ENCODE measurements at places on chromosomes 2 and 18.
A peak's percentile ranks its signal among the peaks of the same experiment; 100 is the strongest.

- DNase-seq = no peak
These were observed 50.0 kb downstream of the FMNL2 start for GRCh38 chr2:152384992-152385391.

DNA sequence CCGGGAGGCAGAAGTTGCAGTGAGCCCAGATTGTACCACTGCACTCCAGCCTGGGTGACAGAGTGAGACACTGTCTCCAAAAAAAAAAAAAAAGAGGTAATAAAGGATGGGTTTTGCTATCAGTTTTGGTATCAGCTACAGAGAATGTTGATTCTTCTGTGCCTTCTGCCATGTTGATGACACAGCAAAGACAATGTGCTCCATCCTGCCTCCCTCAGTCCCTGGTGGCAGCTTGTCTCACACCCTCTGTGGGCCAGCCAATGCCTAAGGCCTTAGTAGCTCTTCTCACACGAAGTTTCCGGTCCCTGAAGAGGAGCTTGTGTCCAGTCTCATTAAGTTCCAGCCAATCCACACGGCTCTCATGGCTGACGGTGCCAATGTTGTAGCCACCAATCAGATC, 17.6 kb downstream of the IFT172 start:
- DNase-seq = no peak

GRCh38 chr18:75248426-75249174, 38.0 kb downstream of the TSHZ1 start:
- no peak for DNase-seq

GRCh38 chr2:39375917-39376316, 61.2 kb downstream of the MAP4K3 start:
- no peak for DNase-seq

DNA sequence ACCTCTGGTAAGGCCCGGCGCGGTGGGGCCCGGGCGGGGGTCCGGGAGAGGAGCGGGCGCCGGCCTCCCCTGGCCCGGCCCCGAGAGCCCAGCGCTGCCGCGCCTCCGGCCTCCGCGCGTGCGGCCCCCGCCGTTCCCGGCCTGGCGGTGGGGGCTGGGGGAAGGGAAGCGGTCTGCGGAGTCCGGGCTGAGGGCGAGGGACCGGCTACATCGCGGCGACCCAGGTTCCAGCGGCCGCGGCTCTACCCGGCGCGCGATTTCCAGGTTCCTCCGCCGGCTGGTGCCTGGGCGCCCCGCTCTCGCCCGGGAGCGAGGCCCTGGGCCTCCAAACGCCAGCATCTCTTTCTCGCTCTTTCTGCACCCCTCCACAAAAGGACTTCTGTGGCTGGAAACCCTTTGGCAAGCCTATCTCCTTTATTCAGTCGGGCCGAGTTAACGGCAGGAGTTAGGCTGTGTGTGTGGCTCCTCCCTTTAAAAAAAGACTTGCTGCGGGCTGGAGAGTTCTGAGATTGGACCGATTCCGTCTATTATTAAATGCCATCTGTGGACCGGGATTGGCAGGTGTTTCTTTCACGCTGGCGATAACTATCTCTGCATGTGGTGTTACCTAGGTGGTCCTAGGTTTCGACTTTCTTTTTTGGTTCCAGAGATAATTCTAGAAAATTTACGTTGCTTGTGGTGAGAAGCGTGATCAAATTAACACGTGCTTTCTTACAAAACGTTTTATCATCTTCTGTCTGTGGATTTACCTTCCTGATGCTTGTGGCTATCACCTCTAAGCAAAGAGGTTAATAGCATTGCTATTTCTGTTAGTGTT, 592 bp downstream of the ME2 start:
- DNase-seq = no peak

- peak; percentile 87 for DNase-seq
These were observed 133.8 kb upstream of the RNF152 start for GRCh38 chr18:62026586-62026985.

DNA sequence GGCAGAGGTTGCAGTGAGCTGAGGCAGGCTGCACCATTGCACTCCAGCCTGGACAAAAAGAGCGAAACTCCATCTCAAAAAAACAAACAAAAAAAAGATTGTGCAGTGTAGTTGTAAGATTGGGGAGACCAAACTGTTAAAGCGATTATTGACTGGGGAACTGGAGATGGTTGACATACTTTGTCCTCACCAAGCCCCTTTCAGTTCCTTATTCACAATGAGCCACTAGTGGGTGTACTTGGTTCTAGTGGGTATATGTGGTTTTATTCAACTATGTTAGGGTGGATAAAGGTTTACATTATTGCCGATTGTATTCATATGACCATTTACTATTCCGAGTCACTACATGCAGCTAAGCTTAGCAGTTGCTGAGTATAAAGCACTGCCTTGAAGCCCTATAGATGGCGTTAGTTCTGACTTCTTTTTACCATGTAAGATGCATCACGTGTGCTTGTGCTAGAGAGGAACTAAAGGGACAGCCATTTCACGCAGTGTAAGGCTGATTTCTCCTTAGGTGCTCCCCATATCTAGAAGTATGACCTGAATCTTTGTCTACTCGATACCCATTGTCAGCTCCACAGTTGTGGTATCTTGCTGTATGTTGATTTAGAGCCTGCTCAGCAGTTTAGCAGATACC, 12.1 kb downstream of the EIF4E2 start:
- DNase-seq = no peak

GRCh38 chr18:56327191-56327885, 311.1 kb downstream of the TXNL1 start:
- DNase-seq = no peak

DNA sequence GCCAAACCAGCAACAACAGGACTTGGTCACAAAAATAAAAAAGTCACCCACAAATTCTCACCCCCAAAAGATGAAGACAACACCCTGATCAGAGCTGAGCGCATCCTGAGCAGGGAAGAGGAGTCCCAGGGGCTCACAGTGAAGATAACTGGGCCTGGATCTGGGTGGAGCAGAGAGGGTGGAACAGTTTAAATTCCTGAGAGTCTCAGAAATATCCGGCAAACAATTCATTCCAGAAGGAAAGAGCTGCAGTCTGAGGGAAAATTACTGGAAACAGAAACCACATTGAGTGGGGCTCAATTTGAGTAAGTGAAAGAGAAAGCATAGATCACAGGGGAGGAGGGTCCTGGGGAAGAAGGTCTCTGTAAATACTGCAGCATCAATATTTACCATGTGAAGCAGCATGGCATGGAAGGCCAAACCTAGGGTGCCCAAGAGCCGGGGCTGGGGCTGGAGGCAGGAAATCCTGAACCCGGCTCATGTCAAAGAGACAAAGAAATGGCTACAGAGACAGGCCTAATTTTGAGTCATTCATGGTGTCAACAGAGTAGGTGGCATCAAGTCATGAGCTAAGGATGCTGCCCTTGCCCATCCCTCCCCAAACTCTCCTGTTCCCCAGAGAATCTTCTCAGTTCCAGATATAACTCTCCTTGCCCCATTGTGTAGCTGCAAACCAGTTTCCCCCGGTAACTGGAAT, 61.4 kb upstream of the ZBTB7C start:
- DNase-seq = no peak

DNA sequence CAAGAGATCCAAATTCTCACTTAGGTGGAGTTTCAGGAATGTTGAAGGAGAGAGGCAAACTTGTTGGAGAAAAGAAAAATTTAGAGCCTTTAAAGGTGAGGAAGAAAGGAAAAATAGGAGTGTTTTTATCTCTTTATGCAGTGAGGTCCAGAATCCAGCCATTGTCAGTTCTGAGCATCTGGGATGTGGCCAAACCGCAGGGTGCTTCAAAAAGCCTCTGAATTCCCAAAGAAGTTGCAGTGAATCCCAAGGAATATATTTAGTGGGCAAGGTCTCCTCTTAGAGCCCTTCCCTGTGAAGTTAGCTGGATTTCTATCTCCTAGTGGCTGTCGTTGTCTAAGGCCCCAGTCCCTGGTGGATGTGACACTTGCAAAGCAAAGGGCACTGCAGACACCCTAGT, 51.2 kb downstream of the MTCL1 start:
- DNase-seq = peak; percentile 34

DNA sequence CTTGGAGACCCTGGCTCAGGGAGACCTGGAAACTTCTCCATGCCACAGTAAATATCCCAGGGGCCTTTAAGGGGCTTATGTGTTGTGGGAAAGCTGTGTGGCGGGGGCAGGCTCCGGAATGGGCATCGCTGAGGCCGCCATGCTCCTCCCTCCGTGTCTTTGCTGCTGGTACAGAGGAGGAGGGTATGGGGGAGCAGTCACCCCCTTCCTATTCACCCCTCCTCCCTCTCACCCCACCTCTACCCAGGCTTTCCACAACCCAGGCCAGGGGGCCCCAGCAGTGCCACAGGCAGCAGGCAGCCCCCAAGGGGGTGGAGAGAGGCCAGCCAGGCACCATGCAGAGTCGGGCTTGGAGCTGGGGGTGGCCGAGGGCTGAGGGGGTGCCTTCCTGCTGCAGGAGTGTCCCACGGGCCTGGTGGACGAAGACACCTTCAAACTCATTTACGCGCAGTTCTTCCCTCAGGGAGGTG, 28.0 kb upstream of the FAHD2A start:
- peak; percentile 32 for DNase-seq

DNA sequence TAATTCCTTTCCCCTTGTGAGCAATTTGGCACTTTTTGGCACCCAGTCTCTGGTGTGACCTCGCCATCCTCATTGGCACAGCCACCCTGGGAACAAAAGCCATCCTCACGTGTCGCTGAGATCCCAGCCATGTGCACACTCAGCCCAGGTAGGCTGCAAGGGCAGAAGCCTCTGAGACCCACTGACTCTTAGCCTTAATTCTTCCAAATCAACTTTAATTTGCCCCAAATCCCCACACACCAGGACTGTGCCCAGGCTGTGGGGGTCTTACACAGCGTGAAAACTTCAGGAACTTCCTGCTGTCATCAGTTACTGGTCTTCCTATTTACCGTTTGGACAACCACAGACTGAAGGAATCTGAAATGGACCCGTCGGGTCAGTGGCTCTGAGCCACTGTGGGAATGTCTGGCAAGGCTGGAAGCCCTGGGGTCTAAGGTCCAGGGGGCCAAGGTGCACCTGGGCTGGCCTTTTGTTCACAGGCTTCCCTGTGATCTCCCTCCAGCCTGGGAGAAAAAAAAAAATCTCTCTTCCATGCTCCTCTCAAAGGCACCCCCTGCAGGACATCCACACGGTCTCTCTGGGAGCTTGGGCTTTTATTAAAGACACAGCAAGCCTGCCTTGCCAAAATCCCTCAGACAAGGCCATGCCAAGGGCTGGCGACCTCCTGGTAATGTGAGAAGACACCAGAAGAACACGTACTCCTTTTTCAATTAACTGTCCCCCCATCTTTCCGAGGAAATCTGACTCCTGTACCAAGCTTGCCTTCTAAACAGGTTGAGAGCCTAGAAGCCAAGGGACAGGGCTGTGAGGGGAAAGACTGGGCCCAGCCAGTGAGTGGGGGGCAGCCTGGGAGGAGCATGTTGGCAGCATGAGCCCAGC, 42.1 kb upstream of the LAPTM4A start:
- peak; percentile 86 for DNase-seq

GRCh38 chr2:106932644-106933043, 46.7 kb upstream of the ST6GAL2 start:
- DNase-seq = no peak

- no peak for DNase-seq
These were observed 43.8 kb downstream of the CDH19 start for GRCh38 chr18:66560094-66560493.

GRCh38 chr18:3453540-3454364, 3.8 kb downstream of the TGIF1 start:
- peak; percentile 70 for DNase-seq

GRCh38 chr2:37688771-37689468, 17.5 kb upstream of the CDC42EP3 start:
- peak; percentile 96 for DNase-seq

DNA sequence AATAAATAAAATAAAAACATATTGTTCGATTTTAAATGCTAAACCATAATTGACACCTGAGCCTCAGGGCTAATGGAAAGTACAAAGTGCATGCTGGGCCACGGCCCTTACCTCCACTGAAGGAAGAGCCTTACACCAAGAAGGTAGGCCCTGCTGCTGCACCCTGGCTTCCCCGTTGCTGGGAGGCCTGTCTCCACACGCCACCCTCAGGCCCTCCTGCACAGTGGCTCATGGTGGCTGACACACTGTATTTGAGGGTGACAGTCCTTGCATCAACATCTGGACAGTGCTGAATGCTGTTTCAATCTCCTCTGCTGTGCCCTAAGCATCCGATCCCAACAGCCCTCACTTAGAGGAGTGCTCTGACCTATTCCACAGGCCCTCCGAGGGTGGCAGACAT, 39.3 kb upstream of the EDAR start:
- no peak for DNase-seq

- DNase-seq = peak; percentile 70
These were observed 12.4 kb downstream of the DYM start for GRCh38 chr18:49447810-49448745.

- no peak for DNase-seq
These were observed 172.1 kb downstream of the SETBP1 start for GRCh38 chr18:44852818-44853217.

GRCh38 chr2:31729442-31730092, 148.8 kb upstream of the SRD5A2 start:
- DNase-seq = no peak

DNA sequence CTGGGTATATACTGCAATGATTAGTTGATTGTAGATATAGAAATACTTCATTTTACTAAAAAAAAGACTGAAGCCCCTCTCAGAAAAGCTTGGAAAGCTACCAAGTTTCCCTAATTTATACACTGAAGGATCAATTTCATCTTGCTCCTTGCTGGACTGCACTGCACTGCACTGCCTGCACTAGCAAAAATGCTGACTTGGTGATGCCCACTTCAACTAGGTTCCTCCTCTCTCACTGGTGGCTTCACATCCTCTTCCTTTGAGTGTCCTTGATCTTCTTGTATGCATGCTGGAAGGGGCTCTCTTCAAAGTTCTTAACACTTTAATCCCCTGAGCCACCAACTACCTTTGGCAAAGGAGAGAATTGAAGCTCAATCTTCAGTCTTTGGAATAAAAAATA, 31.7 kb upstream of the ITPRID2 start:
- DNase-seq = no peak

- DNase-seq = no peak
These were observed 34.9 kb downstream of the TEX44 start for GRCh38 chr2:231627384-231628120.

DNA sequence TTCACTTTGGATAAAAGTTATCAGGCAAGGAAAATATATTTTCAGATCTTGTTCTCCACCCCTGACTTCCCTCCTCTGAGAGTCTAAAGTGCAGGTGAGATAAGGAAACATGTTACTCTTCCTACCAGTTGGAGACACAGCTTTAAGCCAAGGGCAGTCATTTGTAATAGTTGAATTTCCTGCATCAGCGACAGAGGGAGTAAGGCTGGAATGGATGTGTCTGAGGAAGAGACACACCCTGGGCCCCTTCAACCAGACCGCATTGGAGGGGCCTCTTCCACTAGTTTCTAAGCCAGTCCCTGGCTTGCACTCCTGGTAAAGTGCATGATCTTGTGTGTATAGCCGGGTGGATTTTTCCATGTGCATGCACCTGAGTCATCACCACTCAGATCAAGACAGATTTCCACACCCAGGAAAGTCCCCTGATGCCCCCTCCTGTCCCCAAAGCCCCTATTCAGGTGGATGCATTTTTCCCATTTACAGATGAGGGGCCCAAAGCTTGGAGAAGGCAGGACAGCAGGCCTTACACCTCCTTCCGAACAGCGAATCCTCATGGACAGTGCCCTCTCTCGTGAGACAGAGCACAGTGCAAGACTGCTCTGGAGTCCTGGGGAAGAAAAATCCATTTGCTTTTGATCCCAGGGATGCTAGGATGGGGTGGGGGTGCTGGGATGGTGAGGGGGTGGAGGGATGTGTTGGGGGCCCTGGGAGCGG, 66.7 kb upstream of the SH3RF3 start:
- no peak for DNase-seq
